ENCODE measurements at places on chromosomes 4 and X. TPM values are rescaled to one million over a fixed set of nuclear protein-coding genes. Genes with fewer than 3 reads are reported as not detected.

The SHOX gene
- not detected for total RNA-seq

The PRR27 gene
- total RNA-seq: not detected

The BEX2 gene
- total RNA-seq: 0.87 TPM

The RHOXF2B gene
- not detected for total RNA-seq

- H3K36me3 ChIP-seq: no peaks in the 10 kb centered on the region
- no peak overlapping the region for H3K4me3 ChIP-seq
- H3K4me1 ChIP-seq: no peaks in the 10 kb centered on the region
- H3K27ac ChIP-seq: no peak overlapping the region
Observed at GRCh38 chr4:180081072-180081471, 2162.1 kb upstream of the TENM3 start.

GRCh38 chr4:1021386-1022050 lies 10.1 kb downstream of the FGFRL1 start:
- no peak overlapping the region for H3K4me3 ChIP-seq
- peaks cover 10% of the 10 kb centered on the region for H3K4me1 ChIP-seq
- H3K27ac ChIP-seq: no peak overlapping the region
- peaks cover 39% of the 10 kb centered on the region for H3K36me3 ChIP-seq
- DNase-seq: no peak

DNA sequence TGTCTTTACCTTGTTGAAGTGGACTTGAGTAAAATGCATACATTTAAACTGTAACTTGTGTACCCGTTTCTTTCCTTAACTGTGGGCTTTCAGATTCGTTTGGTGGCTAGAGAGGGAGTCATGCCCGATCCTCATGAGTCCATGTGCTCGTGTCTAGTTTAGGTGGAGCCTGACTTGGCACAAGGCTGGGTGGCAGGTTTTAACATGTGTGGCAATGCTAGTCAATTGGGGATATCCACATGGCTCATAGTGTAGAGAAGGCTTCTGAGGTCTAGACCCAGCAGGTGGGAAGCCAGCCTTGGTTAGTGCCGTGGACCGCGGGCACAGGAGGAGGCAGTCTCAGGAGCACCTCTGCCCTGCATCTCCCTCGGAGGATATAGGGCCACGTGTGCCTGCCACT lies 48.5 kb upstream of the CLCN4 start:
- no peak overlapping the region for H3K4me3 ChIP-seq
- no peak for DNase-seq
- no peaks in the 10 kb centered on the region for H3K27me3 ChIP-seq
- peaks cover 6% of the 10 kb centered on the region for H3K36me3 ChIP-seq

GRCh38 chrX:40448793-40449192 lies 132.0 kb upstream of the ATP6AP2 start:
- no peak overlapping the region for H3K4me3 ChIP-seq
- peaks cover 4% of the 10 kb centered on the region for H3K4me1 ChIP-seq
- no peak for DNase-seq
- H3K27me3 ChIP-seq: no peaks in the 10 kb centered on the region
- H3K27ac ChIP-seq: no peak overlapping the region

DNA sequence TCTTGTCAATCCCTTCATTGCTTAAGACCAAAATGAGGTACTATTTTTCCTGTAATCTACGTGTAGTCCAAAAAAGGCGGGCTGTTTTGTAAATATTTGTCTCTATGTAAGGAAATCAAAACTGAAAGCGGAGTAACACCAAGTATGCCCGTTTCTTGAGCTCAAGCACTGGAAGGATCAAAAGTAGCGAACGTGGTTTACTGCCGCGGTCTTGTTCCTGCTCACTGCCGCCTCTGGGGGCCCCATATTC lies 71.5 kb downstream of the AFF1 start:
- H3K27me3 ChIP-seq: no peaks in the 10 kb centered on the region
- peak overlapping the region; percentile 80 for H3K4me3 ChIP-seq
- H3K27ac ChIP-seq: peak overlapping the region; percentile 96
- H3K36me3 ChIP-seq: no peaks in the 10 kb centered on the region

GRCh38 chr4:159051245-159052071 lies 51.4 kb upstream of the RAPGEF2 start:
- H3K36me3 ChIP-seq: no peaks in the 10 kb centered on the region
- H3K4me3 ChIP-seq: no peak overlapping the region
- H3K4me1 ChIP-seq: no peaks in the 10 kb centered on the region
- H3K27me3 ChIP-seq: no peaks in the 10 kb centered on the region
- no peak overlapping the region for H3K27ac ChIP-seq

DNA sequence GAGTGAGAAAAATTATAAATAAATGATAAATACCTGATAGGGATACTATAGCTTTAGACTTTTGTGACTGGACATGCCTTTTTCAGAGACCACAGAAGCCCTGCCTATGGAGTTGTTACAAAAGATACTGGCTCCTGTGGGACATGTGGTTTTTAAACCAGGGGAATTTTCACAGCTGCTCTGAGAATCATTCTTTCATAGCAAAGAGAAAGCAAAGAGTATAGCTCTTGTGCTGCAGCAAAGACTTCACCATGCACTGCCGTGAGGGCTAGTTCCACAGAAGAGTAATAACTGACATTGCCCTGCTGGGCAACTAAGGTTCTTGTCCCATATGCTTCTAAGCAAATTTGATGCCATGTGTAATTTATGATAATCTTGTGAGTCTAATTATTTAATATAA lies 98.2 kb downstream of the MAPK10 start:
- no peaks in the 10 kb centered on the region for H3K4me1 ChIP-seq
- no peak overlapping the region for H3K27ac ChIP-seq
- no peak overlapping the region for H3K4me3 ChIP-seq
- no peaks in the 10 kb centered on the region for H3K27me3 ChIP-seq
- peak; percentile 12 for DNase-seq
- no peaks in the 10 kb centered on the region for H3K36me3 ChIP-seq

- no peak overlapping the region for H3K4me3 ChIP-seq
- H3K27me3 ChIP-seq: no peaks in the 10 kb centered on the region
- H3K36me3 ChIP-seq: no peaks in the 10 kb centered on the region
- DNase-seq: no peak
Observed at GRCh38 chrX:71111921-71112431, 599 bp upstream of the IL2RG start.

DNA sequence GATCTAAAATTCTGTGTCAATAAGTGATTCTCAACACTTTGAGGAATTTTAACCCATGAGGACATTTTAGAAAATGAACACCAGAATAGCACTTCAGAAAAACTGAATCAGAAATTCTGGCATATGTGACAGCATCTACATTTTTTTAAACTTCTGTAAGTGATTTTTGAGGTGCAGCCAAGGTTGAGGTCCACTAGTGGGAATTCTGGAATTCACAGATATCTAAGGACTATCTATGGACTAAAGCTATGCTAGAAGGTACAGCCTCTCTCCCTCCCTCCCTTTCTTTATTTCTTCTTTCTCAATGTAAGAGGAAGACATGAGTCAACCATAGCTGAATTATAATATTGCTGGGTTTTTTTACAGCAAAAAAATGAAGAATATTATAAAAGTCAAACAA lies 508.2 kb upstream of the ATOH1 start:
- H3K27me3 ChIP-seq: no peaks in the 10 kb centered on the region
- H3K27ac ChIP-seq: no peak overlapping the region
- DNase-seq: no peak
- no peaks in the 10 kb centered on the region for H3K4me1 ChIP-seq
- H3K4me3 ChIP-seq: no peak overlapping the region
- no peaks in the 10 kb centered on the region for H3K36me3 ChIP-seq

DNA sequence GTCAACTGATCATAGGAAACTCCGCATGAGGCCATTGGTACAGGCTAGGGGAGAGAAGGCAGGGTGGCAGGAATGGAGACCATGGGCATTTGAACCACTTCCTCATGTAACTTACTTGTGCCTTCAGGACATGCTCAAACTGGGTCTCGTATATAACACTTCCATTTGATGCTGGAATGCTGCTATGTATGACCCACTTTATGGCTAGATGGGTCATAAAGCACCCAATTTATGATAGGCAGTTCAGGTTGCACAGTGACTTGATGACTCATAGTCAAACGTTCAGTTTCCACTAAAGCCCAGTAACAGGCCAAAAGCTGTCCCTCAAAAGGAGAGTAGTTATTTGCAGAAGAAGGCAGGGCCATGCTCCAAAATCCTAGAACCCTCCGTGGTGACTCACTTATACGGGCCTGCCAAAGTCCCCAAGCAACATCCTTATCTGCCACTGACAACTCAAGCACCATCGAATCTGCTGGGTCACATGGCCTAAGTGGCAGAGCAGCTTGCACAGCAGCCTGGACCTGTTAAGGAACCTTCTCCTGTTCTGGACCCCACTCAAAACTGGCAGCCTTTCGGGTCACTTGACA lies 236.4 kb downstream of the ZC4H2 start:
- H3K27ac ChIP-seq: no peak overlapping the region
- H3K36me3 ChIP-seq: no peaks in the 10 kb centered on the region
- no peak overlapping the region for H3K4me3 ChIP-seq
- H3K4me1 ChIP-seq: no peaks in the 10 kb centered on the region

GRCh38 chr4:184375027-184375426 lies 99.3 kb downstream of the IRF2 start:
- H3K36me3 ChIP-seq: no peaks in the 10 kb centered on the region
- DNase-seq: no peak
- peaks cover 13% of the 10 kb centered on the region for H3K4me1 ChIP-seq
- no peak overlapping the region for H3K27ac ChIP-seq
- H3K27me3 ChIP-seq: no peaks in the 10 kb centered on the region

DNA sequence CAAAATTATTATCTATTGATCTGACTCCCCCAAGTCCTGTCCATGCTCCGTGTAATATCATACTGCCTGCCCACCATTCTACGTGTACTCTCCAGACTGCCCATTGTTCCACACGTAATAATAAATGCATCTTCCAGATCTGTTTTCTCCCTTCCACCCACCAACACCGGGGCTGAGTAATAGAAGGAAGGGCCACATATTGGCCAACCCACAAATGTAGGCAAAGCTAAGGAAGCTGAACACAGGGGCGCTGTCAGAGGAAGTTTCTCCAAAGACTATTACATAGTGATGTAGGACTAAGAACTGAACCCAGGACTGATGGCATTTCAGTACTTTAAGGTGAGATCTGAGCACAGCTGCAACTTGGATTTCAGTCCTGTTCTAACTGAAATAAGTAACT lies 135.8 kb upstream of the GUCY1A1 start:
- H3K36me3 ChIP-seq: no peaks in the 10 kb centered on the region
- H3K27me3 ChIP-seq: no peaks in the 10 kb centered on the region
- no peak overlapping the region for H3K27ac ChIP-seq
- H3K4me1 ChIP-seq: peaks cover 11% of the 10 kb centered on the region

DNA sequence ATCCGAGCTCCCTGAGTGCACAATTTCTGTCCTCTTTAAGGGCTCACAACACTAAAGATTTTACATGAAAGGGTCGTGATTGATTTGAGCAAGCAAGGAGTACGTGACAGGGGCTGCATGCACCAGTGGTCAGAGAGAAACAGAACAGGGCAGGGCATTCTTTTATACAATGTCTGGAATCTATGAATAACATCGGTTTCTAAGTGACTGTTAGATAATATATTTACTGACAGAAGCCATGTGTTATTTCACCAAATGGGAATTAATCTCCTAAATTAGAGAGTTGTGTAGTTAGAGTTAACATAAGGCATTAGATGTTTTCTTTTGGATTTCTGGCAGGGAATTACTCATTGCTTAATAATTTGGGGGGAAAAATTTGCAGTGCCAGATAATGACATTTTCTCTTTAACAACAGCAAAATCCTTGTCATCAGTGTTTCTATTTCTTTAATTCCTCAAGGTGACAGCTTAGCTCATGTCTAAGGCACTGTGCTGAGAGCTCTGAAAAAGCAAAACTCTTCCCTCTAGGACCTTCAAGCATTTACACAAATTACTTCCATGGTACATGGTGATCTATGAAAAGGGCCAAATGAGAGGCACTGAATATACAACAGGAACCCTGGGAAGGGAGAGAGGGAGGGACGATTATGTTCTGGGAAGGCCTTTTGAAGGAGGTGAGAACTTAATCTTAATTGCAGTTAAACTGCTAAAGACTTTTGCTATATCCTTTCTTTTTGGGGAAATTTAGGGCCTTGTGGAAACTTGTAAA lies 145.0 kb downstream of the RTL3 start:
- DNase-seq: no peak
- no peak overlapping the region for H3K27ac ChIP-seq
- no peak overlapping the region for H3K4me3 ChIP-seq
- H3K27me3 ChIP-seq: no peaks in the 10 kb centered on the region
- H3K36me3 ChIP-seq: no peaks in the 10 kb centered on the region

- H3K36me3 ChIP-seq: no peaks in the 10 kb centered on the region
- H3K4me3 ChIP-seq: no peak overlapping the region
- no peaks in the 10 kb centered on the region for H3K4me1 ChIP-seq
- H3K27me3 ChIP-seq: no peaks in the 10 kb centered on the region
- DNase-seq: no peak
Observed at GRCh38 chr4:80465238-80465637, 129.7 kb downstream of the CFAP299 start.

DNA sequence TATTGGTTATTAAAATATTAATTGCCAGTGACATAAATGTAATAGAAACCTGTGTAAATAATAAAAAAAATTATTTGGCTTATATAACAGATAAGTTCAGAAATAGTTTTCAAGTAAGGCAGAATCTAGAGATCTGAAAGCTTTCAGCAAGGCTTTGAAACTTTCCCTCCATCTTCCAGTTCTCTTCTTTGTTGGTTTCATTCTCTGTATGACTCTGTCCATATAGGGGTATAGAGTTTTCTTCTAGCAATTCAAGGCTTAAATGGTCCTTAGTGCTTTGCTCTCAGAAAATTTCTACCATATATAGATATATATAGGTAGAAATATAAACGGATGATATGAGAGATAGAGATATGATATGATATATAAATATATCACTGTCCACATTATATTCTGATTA lies 160.5 kb upstream of the GABRA2 start:
- DNase-seq: no peak
- no peaks in the 10 kb centered on the region for H3K36me3 ChIP-seq
- no peak overlapping the region for H3K4me3 ChIP-seq
- no peaks in the 10 kb centered on the region for H3K4me1 ChIP-seq
- H3K27me3 ChIP-seq: no peaks in the 10 kb centered on the region

GRCh38 chr4:150242820-150243458 lies 164.7 kb downstream of the DCLK2 start:
- no peak overlapping the region for H3K4me3 ChIP-seq
- H3K27me3 ChIP-seq: no peaks in the 10 kb centered on the region
- no peak overlapping the region for H3K27ac ChIP-seq
- DNase-seq: peak; percentile 72

DNA sequence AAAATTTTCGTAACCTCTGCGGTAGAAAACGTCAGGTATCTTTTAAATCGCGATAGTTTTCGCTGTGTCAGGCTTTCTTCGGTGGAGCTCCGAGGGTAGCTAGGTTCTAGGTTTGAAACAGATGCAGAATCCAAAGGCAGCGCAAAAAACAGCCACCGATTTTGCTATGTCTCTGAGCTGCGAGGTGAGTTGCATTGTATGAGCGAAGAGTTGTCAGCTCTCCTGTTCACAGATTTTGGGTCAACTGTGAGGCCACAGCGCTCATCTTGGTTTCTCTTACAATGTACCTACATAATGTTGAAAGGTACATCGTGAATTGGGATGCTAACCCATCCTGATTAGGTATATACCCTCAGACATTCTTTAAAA lies 486 bp downstream of the CLCN3 start:
- peak overlapping the region; percentile 68 for H3K4me3 ChIP-seq
- peak overlapping the region; percentile 96 for H3K27ac ChIP-seq
- H3K36me3 ChIP-seq: no peaks in the 10 kb centered on the region
- H3K27me3 ChIP-seq: no peaks in the 10 kb centered on the region
